Ammon's horn (tissue), 1 donor: ENCODE measurements at places on chromosomes 12 and 14.

DNA sequence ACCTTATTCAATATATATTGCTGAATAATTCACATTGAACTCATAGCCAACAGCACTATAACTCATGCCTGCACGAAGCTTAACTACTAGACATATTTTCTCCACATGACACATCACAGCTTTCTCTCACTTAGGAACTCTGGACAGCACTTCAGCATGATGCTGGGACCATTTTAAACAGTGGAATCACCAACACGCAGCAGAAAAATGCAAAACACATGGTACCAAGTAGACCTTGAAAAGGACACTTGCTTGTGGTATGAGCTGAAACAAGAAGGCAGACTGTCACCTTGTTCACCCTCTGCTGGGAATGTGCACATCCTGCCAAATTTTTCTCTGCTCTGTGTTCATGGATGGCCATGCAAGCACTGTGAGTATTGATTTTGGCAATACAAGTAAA lies 34.8 kb upstream of the CD9 start:
- no peak for DNase-seq

- DNase-seq, result peak; percentile 64
Observed at GRCh38 chr14:69693145-69693544, 73.8 kb upstream of the SRSF5 start.

- DNase-seq, result peak; percentile 49
Observed at GRCh38 chr14:24430143-24430681, 458 bp downstream of the KHNYN start.

- no peak for DNase-seq
Observed at GRCh38 chr12:32024884-32025592, 65.8 kb downstream of the RESF1 start.

DNA sequence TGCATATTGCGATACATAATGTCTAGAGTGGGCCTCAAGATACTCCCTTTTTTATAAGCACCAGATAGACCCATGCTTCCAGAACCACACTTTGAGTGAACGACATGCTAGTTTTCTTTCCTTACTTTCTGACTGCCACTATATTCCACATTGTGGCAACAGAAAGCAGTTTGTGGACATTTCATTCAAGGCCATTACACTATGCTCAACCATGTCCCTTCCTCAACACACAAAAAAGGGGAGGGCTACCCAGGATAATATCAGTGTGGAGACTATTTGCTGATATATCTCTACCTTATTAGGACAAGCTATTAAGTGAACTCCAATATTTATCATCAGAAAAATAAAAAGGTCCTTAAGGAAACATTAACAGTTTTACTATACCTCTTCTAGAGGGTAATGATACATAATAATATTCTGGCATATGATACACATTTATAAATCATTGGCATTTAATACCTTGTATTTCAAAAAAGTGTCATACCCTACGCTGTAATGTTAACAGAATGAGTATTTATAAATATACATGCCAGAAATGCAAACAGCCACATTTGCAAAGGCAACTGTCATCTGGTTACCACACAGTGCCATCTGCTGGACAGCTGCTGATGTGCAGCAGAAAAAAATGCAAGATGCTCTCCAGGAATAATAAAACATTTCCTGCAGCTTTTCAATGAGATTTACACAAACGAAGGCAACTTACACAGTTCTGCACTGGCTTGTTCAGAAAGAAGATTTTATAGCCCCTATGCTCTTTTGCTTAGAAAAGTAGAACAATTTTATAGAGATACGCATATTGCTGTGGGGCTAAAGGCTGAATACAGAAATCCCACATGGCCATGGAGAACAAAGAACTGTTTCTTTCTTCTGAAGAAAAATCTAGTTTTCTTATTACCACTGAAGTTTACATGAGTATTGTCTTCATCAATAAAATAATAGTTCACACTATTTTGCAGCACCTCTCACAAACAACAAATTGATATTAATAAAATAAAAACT lies 182.2 kb upstream of the GRIP1 start:
- DNase-seq, result peak; percentile 82

DNA sequence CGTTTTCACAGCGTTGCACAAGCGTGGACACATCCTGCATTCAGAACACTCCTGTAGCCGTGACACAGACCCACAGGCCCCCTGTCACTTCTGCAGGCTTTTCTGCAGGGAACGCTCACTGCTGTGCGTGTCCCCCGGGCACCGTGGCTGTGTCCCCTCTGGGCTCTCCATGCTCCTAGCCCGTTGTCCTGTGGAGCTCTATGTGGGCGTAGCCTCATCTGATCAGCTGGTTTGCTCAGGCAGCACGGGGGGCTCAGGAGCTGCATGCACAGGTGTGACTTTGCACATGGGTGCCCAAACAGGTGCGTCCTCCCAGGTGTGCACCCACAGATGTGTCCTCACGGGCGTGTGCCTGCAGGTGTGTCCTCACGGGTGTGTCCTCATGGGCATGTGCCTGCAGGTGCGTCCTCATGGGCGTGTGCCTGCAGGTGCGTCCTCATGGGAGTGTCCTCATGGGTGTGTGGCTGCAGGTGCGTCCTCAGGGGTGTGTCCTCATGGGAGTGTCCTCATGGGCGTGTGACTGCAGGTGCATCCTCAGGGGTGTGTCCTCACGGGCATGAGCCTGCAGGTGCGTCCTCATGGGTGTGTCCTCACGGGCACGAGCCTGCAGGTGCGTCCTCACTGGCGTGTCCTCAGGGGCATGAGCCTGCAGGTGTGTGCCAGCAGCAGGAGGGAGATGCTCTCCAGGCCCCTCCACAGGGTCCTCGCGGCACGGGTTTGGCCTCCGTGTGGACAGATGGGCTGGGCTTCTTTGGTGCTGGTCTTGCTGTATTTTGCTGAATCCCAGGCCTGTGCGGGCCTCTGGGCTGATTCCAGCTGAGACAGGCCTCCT lies 17.5 kb downstream of the MTA1 start:
- no peak for DNase-seq

GRCh38 chr12:92546259-92546634 lies 156.5 kb upstream of the PLEKHG7 start:
- no peak for DNase-seq

DNA sequence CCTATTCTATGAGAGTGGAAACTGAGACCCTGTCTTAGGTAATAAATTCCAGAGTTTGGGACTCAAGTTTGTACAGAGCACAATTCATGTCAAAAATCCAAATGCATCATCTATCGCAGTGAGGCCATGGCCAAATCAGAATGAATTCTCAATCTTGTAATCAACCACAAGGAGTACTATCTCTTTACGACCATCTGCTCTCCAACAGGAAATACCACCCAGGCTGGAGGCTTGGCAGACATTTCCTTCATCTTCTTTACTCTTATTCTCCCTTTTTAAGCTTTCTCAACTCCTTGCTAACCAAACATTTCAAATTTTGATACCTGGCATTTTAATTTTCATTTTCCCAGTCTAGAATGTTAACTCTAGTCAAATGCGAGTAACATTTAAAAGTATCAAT lies 32.7 kb upstream of the RNU6-7 start:
- no peak for DNase-seq
